ENCODE measurements at places on chromosomes 12 and 14. TPM values are rescaled to one million over a fixed set of nuclear protein-coding genes. Genes with fewer than 3 reads are reported as not detected.

Gene GRIN2B
- 5.3 TPM for polyA plus RNA-seq

Gene SRGAP1
- 4.8 TPM for polyA plus RNA-seq

Gene CREBL2
- 27.5 TPM for polyA plus RNA-seq

Gene EGLN3
- polyA plus RNA-seq: not detected

Gene LMNTD1
- not detected for polyA plus RNA-seq

Gene MYO1H
- 9.2 TPM for polyA plus RNA-seq

Gene ARHGAP9
- polyA plus RNA-seq: not detected

Gene CLEC1B
- polyA plus RNA-seq: not detected

Gene DCAF11
- polyA plus RNA-seq: 106 TPM

Gene DYNLL1
- polyA plus RNA-seq: 404 TPM

Gene KRT74
- not detected for polyA plus RNA-seq

Gene RFX4
- not detected for polyA plus RNA-seq

Gene IFI27
- 2.2 TPM for polyA plus RNA-seq

Gene ZBTB42
- not detected for polyA plus RNA-seq

Gene GXYLT1
- 2.9 TPM for polyA plus RNA-seq

Gene CCDC196
- not detected for polyA plus RNA-seq

Gene GPR132
- polyA plus RNA-seq: not detected

Gene SMCO2
- 2.4 TPM for polyA plus RNA-seq

Gene KHNYN
- 0.92 TPM for polyA plus RNA-seq

Gene CLEC9A
- polyA plus RNA-seq: not detected

Gene AMIGO2
- 3.6 TPM for polyA plus RNA-seq

Gene CPNE8
- polyA plus RNA-seq: 1.9 TPM

Gene LARP4
- 14.2 TPM for polyA plus RNA-seq

Gene RIPK3
- polyA plus RNA-seq: not detected

Gene ERBB3
- polyA plus RNA-seq: 0.78 TPM

Gene DAO
- polyA plus RNA-seq: not detected

Gene KCNH3
- polyA plus RNA-seq: 3.0 TPM

Gene RPGRIP1
- not detected for polyA plus RNA-seq

Gene LRTM2
- 2.4 TPM for polyA plus RNA-seq

Gene POMT2
- 9.6 TPM for polyA plus RNA-seq

Gene SYT1
- polyA plus RNA-seq: 103 TPM

Gene DRAM1
- polyA plus RNA-seq: not detected
